ENCODE measurements at places on chromosomes 2 and 18.

DNA sequence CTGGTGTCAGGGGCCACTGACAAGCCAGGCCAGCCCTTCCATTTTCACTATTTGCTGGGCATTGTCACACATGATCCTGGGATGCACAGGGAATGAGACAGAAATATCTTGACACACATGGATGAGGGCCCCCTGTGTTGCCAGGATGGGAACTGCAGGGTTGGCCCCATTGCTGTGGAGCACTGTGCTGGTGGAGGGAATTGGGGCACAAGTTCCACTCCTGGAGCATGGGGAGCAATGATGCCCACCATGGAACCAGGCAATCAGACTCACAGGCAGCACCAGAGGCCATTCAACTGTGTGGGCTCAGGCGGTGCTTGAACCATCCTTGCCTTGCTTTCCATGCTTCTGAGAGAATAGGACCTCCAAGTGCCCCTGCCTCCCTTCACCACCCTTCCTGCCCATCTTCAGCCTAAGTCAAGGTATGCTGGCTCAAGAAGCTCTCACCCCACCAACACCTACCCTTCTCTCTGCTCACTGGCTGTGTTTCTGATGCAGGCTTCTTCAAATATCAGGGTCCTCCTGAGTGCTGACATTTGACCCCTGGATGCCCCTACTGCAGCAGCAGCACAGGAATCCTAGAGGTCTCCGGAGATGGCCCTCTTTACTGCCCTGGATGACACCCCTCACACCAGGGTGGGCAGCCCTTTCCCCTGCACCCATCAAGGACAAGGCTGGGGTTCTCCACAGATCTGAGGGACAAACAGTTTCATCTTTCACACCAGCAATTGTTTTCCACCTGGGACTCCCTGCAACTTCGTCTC, 11.0 kb downstream of the ADRA2B start:
- DNase-seq = no peak

- no peak for DNase-seq
These were observed 36.2 kb downstream of the AMER3 start for GRCh38 chr2:130791617-130791939.

- DNase-seq = no peak
These were observed 17.3 kb downstream of the ALPK2 start for GRCh38 chr18:58611395-58612131.

GRCh38 chr2:118806797-118807667, 40.4 kb downstream of the EN1 start:
- no peak for DNase-seq

- no peak for DNase-seq
These were observed 57.8 kb upstream of the KIF5C start for GRCh38 chr2:148817210-148817708.
